Stimulated activated CD8-positive, alpha-beta memory T cell treated with anti-CD3 and anti-CD28 coated beads, Interleukin-2, amount 100 ng/mL, for 1 hour (primary cell): ENCODE measurements at places on chromosomes 4 and X.

DNA sequence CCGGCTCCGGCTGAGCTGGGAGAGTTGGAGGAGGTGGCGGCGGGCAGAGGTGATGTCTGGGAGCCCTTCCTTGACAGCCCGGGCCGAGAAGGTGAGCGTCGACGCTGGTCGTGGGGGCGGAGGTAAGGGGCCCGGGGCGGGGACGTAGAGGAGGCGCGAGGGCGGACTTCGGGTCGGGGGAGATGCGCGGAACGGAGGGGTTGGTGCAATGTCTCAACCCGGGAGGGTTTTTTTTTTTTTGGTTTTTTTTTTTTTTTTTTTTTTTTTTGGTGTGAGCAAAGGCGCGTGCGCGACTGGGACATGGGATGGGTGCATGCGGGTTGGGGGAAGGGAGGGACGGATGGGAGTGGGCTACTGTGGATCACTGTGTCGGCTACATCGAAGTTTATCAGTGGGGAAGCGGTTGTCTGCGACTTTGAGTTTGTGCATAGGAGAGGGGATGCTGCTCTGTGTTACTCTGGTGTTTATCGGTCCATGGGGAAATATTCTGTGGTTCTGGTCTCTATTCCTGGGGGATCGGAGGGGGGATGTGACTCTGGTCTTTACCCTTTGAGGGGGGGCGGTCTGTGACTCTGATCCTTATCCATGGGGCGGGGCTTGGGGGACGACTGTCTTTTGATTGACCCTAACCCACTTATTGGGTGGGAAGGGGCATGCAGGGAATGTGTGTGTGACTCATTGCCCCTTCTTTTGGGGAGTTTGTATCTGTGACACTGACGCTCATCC lies 537 bp downstream of the RBM10 start:
- no peak for DNase-seq

- no peak for DNase-seq
These were observed 65.6 kb downstream of the SPINK2 start for GRCh38 chr4:56755901-56756300.

- DNase-seq: no peak
These were observed 66.0 kb upstream of the C4orf54 start for GRCh38 chr4:99723612-99724011.

DNA sequence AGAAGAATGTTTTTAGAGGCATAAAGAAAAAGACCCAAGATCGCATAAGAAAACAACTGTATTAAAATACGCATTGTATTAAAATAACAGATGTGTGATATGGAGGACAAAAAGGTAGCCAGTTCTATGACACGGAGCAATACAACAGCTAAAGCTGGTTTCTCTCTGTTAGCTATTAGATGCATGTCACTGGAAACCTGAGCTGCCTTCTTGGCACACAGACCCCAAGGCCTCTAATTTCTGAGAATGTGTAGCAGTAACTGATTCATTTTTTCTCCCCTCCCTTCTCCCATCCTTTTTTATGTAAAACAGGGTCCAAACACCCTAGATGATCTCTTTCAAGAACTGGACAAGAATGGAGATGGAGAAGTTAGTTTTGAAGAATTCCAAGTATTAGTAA lies 4.1 kb downstream of the S100G start:
- no peak for DNase-seq

GRCh38 chrX:132818638-132819037 lies 139.8 kb downstream of the HS6ST2 start:
- DNase-seq: no peak

GRCh38 chr4:153639833-153640802 lies 44.0 kb upstream of the TLR2 start:
- DNase-seq: no peak
